ENCODE measurements at places on chromosomes 7 and 10. TPM values are rescaled to one million over a fixed set of nuclear protein-coding genes. Genes with fewer than 3 reads are reported as not detected.

LIPJ gene
- total RNA-seq: not detected

EBLN1 gene
- total RNA-seq: not detected

PLAC9 gene
- total RNA-seq: not detected

MSS51 gene
- 0.43 TPM for total RNA-seq

HOXA3 gene
- total RNA-seq: 5.8 TPM

FAM237B gene
- not detected for total RNA-seq

LRRD1 gene
- not detected for total RNA-seq

EPHB6 gene
- total RNA-seq: not detected

PIK3AP1 gene
- total RNA-seq: 1.3 TPM

OR2A1 gene
- total RNA-seq: not detected

PLEKHS1 gene
- total RNA-seq: not detected

ZNF485 gene
- total RNA-seq: 6.9 TPM

TAC1 gene
- not detected for total RNA-seq

GPR37 gene
- total RNA-seq: 3.8 TPM

ASB15 gene
- not detected for total RNA-seq

CUZD1 gene
- total RNA-seq: 1.6 TPM

LRRC18 gene
- total RNA-seq: not detected

STEAP1B gene
- total RNA-seq: 5.4 TPM

CADPS2 gene
- total RNA-seq: 17.2 TPM

TMEM229A gene
- total RNA-seq: not detected

C7orf33 gene
- not detected for total RNA-seq

HOXA6 gene
- total RNA-seq: 8.3 TPM

FAM131B gene
- total RNA-seq: 0.06 TPM

CARD11 gene
- 0.05 TPM for total RNA-seq

FAM180A gene
- total RNA-seq: not detected

ANXA8 gene
- not detected for total RNA-seq

SLC16A12 gene
- 0.10 TPM for total RNA-seq

TMEM178B gene
- 10.9 TPM for total RNA-seq

SNX13 gene
- 53.3 TPM for total RNA-seq

NEUROG3 gene
- total RNA-seq: not detected

CNPY1 gene
- not detected for total RNA-seq

LEP gene
- not detected for total RNA-seq

TAS2R4 gene
- total RNA-seq: 1.3 TPM

DNAJC2 gene
- 39.1 TPM for total RNA-seq

SORBS1 gene
- total RNA-seq: 0.43 TPM

All from NCI-H460 (cell line).